ENCODE measurements at places on chromosomes 6 and 20.

DNA sequence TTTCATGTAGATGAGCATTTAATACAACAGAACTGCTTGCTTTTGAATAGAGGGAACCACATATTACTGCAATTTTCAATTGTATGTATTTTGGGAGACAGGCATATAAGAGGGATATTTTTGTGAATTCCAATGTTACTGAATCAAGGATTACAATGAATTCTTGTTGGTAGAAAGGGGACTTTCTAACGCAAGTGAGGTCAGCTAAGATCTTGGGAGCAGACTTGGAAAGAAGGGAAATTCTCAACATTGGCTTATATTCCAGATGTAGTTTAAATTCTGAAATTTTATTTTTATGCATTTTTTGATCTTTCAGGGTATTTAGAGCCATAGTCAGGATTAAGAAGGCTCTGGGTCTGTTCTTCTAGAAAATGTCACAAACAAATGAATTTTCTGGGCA is 43.3 kb upstream of the CTAGE9 start:
- no peak for DNase-seq

- DNase-seq: no peak
These were observed 109.2 kb upstream of the MYL9 start for GRCh38 chr20:36432096-36432495.

GRCh38 chr6:3789896-3790558 is 38.5 kb upstream of the PXDC1 start:
- no peak for DNase-seq

- peak; percentile 68 for DNase-seq
These were observed 1.6 kb downstream of the SAMD10 start for GRCh38 chr20:63977739-63978276.

- no peak for DNase-seq
These were observed 88.2 kb downstream of the MTFR2 start for GRCh38 chr6:136161950-136162349.

DNA sequence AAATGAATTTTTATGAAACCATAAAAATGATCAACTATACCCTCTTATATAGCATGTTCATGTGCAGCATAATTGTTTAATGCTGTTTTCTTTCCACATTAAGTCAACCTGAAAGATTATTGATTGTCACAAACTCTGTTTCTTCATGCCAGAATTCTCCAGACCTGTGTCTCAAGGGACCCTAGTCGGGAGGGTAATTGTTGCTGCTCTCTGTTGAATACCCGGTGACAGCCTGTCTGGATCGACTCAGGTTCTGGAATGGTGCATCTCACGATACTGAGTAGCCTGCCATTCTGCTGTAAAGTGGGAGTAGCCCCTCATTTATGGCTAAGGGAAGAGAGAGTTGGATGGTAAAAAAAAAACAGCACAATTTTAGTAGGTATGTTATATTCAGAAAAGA is 449.9 kb upstream of the SOX4 start:
- DNase-seq: no peak

DNA sequence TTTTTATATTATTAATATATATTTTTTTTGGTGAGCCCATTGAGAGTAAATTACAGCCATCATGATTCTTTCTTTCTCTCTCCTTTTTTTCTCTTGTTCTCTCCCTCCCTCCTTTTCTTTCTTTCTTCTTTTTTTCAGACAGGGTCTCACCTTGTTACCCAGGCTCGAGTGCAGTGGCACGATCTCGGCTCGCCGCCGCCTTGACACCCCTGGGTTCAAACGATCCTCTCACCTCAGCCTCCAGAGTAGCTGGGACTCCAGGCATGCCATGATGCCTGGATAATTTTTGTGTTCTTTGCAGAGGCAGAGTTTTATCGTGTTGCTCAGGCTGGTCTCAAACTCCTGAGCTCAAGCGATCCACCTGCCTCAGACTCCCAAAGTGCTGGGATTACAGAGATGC is 1.6 kb downstream of the CCDC170 start:
- no peak for DNase-seq

GRCh38 chr6:91608428-91608827 is 1021.6 kb upstream of the MAP3K7 start:
- no peak for DNase-seq

GRCh38 chr6:130494729-130495128 is 128.9 kb downstream of the TMEM200A start:
- no peak for DNase-seq

GRCh38 chr6:168238159-168238909 is 81.2 kb downstream of the DACT2 start:
- no peak for DNase-seq

GRCh38 chr6:38337819-38338465 is 301.8 kb downstream of the BTBD9 start:
- DNase-seq: no peak

GRCh38 chr20:33192912-33193501 is 24.1 kb upstream of the BPIFA3 start:
- no peak for DNase-seq

- DNase-seq: no peak
These were observed 370.1 kb downstream of the ADGRB3 start for GRCh38 chr6:69005199-69005598.

GRCh38 chr6:43699564-43700186 is 12.1 kb upstream of the MRPS18A start:
- DNase-seq: no peak

GRCh38 chr6:89952686-89953085 is 58.4 kb downstream of the GJA10 start:
- peak; percentile 83 for DNase-seq

GRCh38 chr6:150413781-150414281 is 45.0 kb downstream of the IYD start:
- no peak for DNase-seq

- DNase-seq: no peak
These were observed 86.8 kb downstream of the HAO1 start for GRCh38 chr20:7853493-7853892.

- peak; percentile 17 for DNase-seq
These were observed 104.4 kb downstream of the NCR2 start for GRCh38 chr6:41439524-41440418.

DNA sequence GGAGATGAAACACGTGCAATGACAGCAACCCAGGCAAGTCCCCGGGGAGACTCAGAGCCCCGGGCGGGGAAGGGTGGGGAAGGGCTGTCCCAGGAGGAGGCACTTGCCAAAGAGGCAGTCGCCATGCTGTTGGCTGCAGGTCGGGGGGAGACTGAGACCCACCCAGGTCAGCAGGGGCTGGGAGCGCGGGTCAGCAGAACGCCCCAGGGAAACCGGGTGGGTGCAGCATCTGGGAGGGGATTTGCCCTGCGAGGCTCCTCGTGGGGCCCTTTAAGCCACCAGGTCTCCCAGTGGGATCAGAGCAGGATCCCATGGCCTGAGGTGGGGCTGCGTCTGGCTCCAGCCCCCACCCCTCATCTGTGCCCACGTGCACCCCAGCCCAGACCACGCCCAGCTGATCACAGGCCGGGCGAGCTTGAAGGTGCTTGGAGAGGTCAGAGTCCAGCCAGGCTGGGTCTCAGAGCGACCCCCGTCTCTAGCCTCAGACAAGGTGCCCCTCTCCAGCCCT is 65.5 kb downstream of the YTHDF1 start:
- DNase-seq: no peak

DNA sequence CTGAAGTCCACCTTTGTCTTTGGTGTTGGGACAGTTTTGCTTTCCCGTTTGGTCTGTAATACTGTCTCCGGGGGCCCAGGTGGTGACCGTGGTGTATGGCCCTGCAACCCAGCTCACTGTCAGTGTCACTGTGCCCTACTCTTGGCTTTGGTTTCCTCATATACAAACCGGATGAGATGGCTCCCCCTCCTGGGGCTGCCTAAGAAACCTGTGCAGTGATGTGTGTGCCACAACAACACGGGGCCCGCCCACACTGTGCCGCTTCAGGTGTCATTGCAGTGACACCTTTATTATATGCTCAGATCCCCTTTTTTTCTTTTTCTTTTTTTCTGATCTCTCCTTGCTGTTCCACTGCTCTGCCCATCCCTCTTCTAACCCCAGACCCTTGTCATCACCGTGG is 73.9 kb downstream of the RAMACL start:
- peak; percentile 53 for DNase-seq

GRCh38 chr6:4320860-4321259 is 185.5 kb upstream of the ECI2 start:
- DNase-seq: no peak

DNA sequence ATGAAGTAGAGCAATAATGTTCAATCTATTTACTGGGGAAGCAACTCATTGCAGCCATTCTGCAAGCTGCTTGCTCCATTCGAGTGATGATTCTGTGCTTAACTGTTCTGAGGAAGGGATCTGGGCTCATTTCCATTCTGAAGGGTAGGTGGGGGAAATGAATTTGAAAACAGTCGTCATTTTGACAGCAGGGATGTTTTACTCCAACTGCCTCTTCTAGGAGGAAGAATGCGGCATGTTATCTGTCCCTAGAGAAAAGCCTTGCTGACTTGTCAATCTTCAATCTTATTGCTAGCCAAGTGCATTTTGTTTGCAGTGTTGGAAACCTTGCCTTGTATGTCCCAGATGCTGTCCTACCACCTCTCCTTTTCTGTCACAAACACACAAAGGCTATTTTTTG is 105.9 kb downstream of the PRDM13 start:
- no peak for DNase-seq

GRCh38 chr20:44393608-44394451 is 38.3 kb downstream of the HNF4A start:
- DNase-seq: no peak

DNA sequence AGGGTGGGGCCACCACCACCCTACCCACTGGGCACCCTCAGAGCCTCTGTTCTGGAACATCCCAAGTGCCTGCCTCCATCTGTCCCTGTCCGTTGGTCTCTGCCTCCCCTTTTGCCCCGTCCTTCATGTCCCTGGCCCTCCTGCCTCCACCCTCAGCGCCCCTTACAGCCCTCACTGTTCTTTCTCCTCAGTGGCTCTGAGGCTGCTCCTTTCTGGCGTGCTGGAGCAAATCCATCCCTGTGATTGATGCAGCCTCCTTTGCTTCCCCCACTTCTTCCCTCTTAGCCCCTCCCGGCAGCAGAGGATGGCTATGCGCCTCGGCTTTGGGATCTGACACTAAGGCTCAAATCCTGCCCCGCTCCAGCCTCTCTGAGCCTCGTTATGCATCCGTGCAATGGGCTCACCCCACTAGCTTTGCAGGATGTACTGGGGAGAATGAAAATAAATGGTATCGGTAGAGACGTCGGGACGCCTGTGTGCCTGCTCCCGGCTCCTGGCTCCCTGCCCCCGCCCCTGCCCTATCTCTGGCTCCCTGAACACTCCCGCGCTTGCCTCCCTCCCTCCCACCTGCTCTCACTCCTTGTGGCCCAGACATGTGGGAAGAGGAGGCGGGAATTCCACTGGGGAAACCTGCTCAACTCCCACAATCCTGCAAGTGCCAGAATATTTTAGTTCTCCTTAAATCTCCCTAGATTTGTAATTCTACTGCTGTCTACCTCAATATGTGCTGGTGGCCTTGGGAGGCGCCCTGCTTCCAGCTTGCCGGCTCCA is 13.1 kb downstream of the VSTM2L start:
- DNase-seq: no peak

GRCh38 chr6:137157601-137158000 is 15.8 kb downstream of the IL22RA2 start:
- DNase-seq: no peak

DNA sequence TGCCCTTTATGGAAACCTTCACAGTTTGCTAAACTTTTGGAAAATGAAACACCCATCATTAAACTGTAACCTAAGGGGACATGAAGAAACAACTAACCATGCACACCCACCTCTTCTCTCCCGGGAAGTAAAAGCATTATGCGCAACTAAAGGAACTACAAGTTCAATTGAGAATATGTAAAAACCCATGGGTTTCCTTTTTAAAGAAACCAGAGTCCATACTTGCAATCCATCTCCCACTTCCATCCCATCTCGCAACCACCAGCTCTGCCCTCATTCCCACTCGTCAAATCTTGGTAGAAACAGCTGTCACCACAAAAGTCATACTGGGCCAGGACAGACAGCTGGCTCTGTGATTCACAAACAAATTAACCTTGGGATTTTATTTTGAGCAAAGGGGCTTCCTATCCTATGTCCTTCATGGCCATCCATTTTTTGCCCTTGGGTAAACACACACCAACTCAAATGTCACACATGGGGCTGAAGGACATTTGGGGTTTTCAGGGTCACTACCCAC is 81.5 kb downstream of the HAO1 start:
- DNase-seq: no peak

- no peak for DNase-seq
These were observed 16.4 kb downstream of the TAAR2 start for GRCh38 chr6:132607544-132608233.

GRCh38 chr6:82204020-82204419 is 43.5 kb downstream of the IBTK start:
- no peak for DNase-seq

- DNase-seq: no peak
These were observed 34.5 kb downstream of the PLCG1 start for GRCh38 chr20:41171736-41172295.

All from CD4-positive, alpha-beta T cell treated with Interleukin-4 for 4 hours (primary cell).